Lower leg skin (tissue), 4 donors: ENCODE measurements at places on chromosomes 2 and 18.

GRCh38 chr2:66813525-66813924 lies 378.6 kb downstream of the MEIS1 start:
- DNase-seq, result no peak

DNA sequence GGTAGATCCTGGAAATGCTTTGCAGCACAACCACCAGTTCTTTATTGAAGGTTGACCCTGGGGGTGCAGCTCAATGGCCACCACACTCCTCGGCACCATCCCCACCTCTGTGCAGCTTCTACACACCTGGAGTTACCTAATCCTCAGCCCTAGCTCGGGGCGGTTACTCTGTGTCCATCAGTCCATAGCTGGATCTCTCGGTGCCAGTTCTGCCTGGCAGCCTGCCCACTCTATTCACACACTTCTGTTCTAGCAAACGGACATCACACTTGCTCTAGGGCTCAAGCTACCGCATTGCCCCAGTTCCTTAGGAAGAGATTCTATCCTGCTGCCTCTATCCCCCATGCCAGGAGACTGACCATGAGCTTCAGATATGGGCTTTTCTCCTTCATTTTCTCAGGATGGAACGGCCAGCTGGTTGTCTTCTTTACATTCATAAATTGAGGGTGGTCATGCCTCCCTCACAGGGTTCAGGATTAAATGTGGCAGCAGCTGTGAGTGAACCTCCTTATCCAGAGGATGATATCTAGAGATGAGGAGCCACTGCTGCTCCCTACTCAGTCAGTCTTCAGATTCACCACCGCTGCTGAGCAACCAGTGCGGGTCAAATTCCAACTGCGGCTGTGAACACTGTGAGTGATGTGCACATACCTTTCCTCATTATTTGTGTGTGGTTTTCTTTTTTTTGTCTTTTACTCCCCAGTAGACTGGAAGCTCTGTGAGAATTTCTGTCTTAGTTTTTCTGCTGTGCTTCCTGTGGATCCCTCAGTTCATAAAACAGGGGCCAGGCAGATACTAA lies 66.9 kb upstream of the TRIB2 start:
- DNase-seq, result no peak

- DNase-seq, result no peak
These were observed 60.1 kb downstream of the SPIRE1 start for GRCh38 chr18:12597760-12598159.

- DNase-seq, result no peak
These were observed 68.1 kb downstream of the SDC1 start for GRCh38 chr2:20156836-20157192.

DNA sequence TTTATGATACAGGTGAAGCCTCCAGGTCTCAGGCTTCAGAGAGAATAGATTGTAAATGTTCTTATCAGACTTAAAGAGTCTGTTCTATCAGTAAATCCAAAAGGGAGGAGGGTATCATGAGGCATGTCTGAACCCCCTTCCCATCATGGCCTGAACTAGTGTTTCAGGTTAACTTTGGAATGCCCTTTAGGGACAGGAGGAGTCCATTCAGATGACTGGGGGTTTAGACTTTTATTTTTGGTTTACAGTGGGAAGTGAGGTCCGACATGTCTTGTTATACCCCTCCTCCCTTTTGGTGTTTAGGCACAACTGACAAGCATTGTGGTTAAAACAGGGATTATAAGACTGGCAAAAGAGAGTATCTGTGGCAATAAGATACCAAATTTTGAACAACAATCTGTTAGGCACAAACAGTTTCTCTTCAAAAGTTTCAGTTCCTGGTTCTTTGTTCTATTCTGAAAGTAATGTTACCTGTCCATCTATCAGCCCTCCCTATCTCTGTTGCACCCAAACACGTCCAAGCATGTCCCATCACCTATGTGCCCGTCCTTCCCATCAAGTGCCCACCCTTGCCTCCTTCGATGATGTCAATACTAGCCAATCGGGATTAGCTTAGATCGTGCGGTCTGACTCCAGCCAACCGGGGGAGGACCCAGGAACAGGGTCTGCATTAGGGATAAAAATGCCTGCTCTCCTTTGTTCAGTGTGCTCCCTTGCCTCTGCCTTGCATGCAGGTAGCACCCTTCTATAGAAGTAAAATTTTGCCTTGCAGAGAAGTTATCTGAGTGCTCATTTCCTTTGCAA lies 16.4 kb downstream of the TCF23 start:
- DNase-seq, result no peak

DNA sequence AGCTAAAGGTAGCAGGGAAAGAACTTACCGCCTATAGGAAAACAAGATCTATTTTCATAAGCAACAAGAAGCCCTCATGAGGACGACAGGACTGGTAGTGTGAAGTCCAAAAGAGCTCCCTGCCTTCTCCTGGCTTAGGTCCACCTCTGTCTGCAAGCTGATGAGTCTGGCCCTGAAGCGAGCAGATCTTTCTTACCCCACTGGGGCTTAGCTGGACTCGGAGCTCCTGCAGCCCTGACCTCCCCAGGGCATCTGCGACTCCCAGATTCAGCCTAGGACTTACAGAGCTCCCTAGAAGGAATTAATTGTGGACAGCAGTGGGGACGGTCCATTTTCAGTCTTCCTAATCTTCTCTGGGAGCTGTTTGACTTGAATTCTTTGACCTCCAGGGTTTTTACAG lies 53.7 kb downstream of the MCFD2 start:
- no peak for DNase-seq

GRCh38 chr2:62831729-62832128 lies 126.2 kb downstream of the EHBP1 start:
- no peak for DNase-seq

DNA sequence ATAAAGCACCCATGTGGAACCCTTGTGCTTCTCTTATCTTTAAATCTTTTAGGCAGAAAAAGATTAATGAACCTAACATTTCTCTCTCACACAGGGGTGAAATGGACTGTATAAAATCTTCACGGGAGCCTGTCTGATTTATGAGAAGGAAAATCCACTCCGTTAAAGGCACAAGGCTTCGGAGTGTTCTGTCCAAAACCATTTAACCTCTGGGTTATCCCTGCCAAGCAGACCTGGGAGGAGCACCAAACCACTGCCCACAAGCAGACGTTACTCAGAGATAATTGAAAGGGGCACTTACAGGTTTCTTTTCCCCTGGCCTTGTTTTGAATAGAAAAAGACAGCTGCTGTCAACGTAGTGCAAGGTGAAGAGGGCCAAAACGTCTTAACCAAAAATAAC lies 184.4 kb upstream of the DOK6 start:
- no peak for DNase-seq

GRCh38 chr2:77325395-77325794 lies 196.8 kb downstream of the LRRTM4 start:
- no peak for DNase-seq

DNA sequence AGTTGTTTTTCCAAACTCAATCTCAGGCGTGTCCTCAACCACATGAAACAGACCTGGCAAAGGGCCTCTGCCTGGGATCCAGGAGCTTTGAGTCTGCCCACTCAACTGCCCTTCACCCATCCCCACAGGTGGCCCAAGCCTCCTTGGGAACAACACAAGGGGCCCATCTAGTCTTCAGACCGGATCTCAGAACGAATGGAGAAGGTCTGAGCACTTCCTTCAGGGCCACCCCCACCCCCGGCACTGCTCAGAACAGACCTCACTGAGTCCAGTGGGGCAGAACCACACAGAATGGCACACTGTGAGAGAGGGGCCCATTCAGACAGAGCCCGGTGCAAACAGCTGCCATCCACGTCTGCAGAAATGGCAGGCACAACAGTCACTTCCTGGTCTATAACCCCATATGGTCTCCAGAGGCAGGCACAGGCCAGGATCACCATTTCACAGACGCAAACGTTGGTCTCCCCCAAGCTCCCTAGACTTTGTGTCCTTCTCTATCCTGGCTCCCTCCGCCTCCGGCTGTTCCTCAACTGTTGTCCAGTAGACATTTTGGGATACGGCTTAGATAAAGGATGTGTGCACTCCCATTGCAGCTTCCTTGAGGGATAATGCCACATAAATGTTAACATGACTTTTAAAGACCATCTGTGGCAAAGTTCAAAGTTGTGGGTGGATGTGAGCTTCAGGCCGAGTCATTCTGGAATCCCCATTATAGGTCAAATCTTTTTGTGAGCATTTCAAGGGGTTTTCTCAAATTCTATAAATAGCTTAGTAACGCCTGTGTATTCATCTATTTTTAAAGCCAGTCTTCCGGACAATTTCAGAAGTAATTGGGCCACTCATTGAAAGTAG lies 149.7 kb downstream of the SMAD7 start:
- peak; percentile 64 for DNase-seq

GRCh38 chr18:49646873-49647272 lies 85.0 kb downstream of the LIPG start:
- DNase-seq, result peak; percentile 31

- DNase-seq, result no peak
These were observed 20.0 kb downstream of the MERTK start for GRCh38 chr2:111918383-111918806.

GRCh38 chr2:44897406-44897805 lies 44.1 kb upstream of the SIX3 start:
- DNase-seq, result no peak

GRCh38 chr2:121427187-121427689 lies 103.4 kb upstream of the RNU4ATAC start:
- no peak for DNase-seq

- DNase-seq, result no peak
These were observed 3.4 kb downstream of the THADA start for GRCh38 chr2:43592443-43592842.

DNA sequence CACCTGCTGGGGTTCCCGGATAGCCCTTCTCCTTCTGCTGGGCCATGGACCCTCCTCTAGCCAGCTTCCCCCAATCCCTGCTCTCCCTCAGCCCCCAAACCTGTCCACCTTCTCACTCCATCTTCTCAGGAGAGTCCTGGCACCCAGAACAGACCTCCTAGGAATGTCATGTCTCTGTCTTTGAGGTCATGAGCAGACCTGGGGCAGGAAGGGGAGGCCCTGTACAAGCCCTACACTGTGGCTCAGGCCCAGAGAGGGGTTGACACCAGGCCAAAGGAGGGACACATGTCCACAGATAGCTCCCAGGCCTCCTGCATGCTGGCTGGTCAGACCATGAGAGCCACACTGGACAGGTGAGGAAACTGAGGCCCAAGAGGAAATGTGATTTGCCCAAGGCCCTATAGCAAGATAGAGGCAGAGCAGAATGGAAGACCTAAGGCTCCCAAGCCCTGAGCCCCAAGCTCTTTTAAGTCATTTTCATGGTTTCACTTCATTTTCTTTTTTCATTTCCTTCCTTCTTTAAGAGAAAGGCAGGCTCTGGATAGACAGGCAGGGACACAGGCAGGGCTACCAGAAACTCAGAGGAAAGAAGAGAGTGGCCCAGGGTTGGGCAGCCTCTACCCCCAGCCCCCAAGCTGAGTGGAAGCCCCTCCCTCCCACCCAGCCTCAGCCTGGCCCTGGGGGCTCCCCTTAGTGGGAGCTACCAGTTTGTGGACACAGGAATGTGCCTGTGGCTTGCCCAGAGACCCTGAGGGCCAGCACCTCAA lies 159.7 kb downstream of the SMAD7 start:
- peak; percentile 70 for DNase-seq

- DNase-seq, result no peak
These were observed 22.7 kb downstream of the BCL11A start for GRCh38 chr2:60530660-60531281.

GRCh38 chr18:11089931-11090715 lies 59.2 kb downstream of the PIEZO2 start:
- DNase-seq, result no peak

DNA sequence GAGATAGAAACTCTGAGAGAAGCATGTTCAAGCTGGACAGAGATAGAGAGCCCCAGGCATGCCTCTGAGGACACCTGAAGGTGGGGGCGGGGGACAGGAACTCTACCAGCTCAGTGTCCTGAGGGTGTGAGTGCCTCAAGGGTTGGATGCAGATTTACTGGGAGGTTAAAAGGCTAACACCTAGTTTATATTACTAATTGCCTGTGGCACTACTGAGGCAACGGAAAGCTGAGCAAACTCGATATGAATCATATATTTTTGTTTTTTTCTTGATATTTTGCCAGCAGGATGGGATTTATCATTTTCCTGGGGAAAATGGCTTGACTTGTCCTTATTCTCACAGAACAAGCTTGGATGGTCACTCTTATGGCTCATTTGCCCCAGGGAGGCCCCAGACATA lies 319.5 kb downstream of the ALK start:
- DNase-seq, result no peak

- DNase-seq, result no peak
These were observed 40.8 kb downstream of the RTN4 start for GRCh38 chr2:55009277-55010060.

DNA sequence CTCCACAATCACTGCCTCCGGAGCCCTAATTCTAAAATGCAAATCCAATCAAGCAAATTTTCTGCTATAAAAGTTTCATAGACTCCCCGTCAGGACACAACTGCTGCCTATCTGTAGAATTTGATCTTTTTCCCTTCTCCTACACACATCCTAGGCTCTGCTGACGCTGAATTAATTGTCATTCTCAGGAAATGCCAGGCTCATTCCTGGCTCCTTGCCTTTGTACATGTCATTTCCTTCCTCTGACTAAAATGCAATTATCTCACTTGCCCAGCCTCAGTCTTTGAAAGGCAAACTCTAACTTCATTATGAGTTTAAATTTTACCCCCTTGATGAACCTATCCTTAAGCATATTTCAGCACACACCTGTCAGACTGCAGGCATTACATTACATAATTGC lies 844.9 kb upstream of the CRIM1 start:
- no peak for DNase-seq

DNA sequence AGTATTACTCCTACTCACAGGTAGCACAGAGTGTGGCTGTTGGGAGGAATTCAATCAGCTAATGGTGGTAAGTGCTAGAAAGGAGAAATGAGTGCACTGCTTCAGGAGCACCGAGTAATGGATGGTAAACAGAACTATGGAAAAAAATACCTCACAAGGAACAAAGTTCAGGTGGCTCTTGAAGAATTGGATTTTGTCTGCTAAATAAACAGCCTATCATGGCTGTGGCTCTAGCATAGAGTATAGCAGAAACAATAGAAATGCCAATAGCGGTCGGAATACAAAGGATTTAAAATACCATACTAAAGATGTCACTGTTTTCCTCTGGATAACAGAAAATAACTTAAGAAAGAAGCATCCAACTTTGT lies 482.5 kb downstream of the NUP35 start:
- DNase-seq, result no peak

DNA sequence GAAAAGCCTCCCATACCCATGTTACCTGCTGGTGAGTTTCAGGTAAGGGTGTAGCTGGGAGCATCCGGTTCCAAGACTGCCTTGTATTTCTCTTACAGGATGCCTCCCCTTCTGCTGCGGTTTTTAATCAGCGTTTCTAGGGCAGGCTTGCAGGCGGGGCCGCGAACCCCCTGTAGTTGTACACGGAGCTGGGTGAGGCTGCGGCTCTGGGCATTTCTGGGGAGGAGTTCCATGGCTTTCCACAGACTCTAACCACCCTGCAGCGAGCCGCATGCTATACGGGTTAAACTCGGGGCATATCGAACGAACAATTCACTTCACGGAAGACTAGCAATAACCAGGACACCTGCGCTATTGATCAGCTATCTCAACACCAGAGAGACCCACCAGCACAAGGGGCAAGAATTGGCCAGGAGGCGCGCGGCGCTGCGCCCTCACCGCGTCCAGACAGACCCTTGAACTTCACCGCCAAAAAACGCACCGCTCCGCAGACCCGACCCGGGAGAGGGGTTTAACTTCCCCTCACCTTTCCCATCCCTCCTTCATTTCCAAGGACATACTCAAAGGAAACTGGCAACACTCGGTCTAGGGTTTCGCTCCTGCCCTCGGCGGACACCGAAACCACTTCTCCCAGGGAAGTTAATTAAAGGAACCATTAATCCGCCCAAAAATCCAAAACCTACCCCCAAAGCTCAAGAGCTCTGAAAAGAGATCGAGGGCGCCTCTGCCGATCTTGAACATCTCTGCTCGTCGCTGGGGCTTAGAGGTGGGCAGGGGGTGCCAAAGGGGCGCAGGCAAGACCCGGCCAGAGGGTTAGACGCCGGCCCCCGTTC lies 909 bp downstream of the TGFA start:
- DNase-seq, result no peak
